ENCODE measurements at places on chromosomes 13 and 19.

DNA sequence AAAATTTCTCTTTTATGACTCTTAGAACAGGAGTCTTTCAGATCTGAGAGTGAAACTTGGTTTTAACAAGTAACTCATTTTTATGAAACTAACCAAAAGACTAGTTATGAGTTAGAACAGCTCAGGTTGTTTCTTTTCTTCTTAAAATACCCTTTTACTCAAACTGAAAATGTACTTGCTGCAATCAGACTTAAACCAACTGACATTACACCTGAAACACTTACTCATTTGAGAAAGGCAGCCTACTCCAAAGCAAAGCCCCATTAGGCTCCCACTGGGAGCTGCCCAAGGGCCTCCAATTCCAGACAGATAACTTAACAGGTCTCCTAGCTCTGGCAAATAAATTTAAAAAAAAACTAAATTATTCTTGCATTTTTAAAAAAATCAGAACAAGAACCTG is 3.6 kb downstream of the FOXO1 start:
- DNase-seq = peak; percentile 34

DNA sequence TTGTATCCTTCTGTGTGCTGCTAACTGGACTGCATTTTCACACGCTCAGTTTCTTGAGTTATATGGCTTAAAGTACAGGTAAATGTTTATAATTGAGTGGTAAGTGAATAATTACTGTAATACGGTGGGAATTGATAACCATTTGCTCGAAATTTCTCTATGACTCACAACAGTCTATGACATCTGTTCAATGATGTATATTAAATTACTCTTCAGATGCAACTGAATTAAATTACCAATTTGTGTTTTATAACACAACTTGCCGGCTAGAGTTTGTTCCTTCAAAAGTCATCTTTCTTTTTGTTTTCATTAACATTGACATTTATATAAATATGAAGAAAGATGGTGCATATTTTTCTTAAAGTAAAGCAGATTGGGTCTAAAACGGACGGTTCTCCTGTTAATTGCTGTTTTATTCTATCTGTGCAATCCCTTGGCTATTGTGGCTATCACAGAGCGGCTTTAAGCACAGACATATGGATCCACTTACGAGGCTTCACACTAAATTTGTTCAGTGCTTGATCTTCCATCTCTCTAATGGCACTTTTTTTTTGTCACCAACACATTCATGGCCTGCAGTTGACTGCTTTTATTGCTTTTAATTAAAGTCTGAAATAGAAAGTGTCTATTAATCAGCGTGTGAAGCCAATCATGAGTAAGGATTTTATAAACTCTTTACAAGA is 1291.6 kb upstream of the SLC10A2 start:
- DNase-seq = no peak

GRCh38 chr13:97256343-97256783 is 34.2 kb downstream of the MBNL2 start:
- DNase-seq = no peak

DNA sequence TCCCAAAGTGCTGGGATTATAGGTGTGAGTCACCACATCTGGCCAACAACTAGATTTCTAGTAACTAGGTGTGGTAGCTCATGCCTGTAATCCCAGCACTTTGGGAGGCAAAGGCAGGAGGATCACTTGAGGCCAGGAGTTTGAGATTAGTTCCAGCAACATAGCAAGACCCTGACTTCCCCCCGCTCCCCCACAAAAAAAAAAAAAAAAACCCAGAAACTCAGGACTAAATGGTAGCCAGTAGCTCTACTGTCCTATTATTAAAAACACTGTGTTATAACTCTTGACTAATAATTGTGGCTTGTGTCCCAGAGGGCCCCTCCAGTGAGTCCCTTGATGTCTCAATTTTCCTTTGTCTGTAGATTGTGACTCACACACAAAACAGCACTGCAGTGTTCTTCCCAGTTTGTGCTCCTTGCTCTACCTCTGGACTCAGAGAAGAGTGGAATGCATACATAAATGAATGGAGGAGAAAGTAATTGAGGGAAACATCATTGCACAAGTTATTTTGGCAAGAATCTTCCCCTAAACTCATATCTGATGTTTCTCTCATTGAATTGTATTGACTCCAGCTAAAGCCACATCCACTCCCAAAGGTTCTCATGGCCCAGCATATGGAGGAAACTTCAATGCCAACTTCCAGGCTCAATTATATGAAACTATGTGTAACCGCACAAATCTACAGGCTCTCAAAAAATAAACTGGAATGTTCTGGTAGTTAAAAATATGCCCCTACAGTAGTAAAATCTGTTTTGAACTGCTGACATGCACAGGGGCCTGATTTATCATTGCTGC is 8.8 kb downstream of the TPT1 start:
- DNase-seq = no peak

DNA sequence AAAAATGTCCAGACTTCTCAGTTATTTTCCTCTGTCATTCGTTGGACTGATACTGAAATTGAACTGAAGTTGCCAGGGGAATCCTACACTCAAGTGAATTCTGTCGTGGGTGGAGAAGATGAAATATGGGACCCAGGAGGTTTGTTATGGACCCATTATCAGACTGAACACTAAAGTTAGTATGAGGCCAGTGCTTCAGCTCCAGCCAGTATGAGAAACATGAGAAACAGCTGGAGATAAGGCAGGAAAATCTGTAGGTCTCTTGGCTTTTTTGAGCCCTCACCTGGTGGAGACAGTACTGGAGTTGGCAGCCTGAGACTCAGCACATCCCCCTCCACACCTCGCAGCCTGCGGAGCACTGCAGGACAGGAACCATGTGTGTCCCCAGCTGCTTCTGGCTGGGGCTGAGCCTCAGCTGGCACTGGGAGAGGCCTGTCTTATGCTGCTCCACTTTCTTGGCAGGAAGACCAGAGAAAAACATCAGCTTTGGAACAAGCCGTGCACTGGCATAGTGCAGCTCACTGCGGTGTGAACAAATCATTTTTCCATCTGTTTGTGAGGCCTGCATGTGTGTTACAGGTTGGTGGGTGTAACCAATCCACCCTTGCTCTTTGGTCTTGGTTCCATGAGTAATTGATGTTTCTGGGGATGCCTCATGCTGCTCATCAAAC is 641.0 kb downstream of the FGF9 start:
- DNase-seq = no peak

- no peak for DNase-seq
These were observed 598.1 kb downstream of the DCT start for GRCh38 chr13:93881411-93881810.
